SK-N-DZ (cell line): ENCODE measurements at places on chromosomes 1 and 21.
A peak's percentile ranks its signal among the peaks of the same experiment; 100 is the strongest.

- no peak for DNase-seq
Observed at GRCh38 chr1:29475326-29475725, 239.0 kb downstream of the PTPRU start.

DNA sequence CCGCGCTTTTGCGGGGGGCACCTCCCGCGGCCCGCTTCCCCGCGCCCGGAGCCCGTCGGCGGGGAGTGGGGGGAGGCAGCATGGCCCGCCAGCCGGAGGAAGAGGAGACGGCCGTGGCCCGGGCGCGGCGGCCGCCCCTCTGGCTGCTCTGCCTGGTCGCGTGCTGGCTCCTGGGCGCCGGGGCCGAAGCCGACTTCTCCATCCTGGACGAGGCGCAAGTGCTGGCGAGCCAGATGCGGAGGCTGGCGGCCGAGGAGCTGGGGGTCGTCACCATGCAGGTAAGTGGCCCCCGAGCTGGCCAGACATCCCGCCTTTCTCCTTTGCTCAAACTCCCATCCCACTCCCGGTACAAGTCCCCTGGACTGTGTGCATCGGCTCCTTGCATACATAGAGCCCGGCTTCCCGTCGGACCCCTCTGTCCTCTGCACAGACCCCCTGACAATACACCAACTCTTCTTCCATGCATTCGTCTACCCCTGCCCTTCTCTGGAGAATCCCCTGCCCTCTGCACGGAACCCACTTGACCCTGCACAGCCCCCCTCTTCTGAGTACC is 812 bp downstream of the CACHD1 start:
- DNase-seq = peak; percentile 43

DNA sequence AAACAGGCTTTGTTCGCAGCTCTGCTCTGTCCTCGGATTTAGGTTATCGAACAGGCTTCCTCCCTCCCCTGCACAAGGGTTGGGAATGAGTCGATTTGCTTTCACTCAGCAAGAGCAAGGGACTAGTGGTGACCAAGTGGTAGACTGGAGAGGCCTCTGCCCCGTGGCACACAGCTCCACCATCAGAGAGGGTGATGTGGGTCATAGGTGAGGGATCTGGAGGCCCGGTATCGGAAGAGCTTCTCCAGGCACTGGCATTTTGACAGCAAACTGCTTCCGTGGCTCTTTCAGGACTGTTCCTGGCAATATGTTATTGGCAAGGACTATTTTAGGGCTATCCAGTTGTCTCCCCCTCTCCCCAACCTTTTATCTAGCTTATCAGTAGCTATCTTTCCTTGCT is 3.1 kb upstream of the ELF3 start:
- no peak for DNase-seq

DNA sequence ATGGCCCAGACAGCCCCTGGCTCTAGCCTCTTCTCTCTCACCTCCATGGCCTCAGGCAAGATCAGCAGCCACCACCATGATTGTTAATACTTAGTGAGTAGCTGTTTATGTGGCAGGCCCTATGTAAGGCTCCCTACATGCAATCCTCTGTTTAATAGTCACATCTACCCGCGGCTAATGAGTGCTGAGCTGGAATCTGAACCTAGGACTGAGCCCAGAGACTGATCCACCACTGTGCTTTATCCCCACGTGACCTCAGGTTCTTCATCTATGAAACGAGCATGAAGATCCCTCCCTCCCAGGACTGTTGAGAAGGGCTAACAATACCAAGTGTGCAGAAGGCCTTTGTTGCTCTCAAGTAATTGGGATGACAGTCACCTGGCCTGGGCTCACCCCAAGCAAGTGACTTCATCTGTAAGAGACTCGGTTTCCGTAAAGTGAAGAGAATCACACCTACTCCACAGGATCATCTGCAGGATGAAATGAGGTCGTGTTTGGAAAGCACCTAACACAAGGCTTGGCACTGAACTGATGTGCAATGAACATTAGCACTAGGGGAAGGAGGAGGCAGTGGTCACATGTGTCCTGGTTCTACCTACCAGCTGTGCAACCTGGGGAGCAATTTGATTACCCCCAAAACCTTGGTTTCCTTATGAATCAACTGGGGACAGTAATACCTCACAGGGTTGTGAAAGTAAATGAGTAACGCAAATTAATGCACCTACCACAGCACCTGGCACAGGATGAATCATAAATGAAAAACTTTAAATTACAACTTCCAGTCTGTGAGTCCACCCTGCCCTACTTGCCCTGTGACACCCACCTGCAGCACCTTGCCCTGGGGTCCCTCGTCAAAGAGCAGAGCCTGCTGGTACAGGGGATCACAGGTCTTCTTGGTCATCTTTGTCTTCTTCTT is 37.2 kb downstream of the RIMS3 start:
- DNase-seq = no peak

GRCh38 chr1:82604524-82604923 is 803.8 kb downstream of the ADGRL2 start:
- DNase-seq = no peak

DNA sequence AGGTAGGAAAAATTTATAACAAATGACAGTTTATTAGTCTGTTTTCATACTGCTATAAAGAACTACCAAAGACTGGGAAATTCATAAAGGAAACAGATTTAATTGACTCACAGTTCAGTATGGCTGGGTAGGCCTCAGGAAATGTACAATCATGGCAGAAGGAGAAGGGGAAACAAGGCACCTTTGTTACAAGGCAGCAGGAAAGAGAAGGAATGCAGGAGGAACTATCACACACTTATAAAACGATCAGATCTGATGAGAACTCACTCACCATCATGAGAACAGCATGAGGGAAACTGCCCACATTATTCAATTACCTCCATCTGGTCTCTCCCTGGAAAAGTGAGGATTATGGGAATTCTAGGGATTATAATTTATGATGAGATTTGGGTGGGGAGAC is 61.3 kb downstream of the ASB17 start:
- no peak for DNase-seq

DNA sequence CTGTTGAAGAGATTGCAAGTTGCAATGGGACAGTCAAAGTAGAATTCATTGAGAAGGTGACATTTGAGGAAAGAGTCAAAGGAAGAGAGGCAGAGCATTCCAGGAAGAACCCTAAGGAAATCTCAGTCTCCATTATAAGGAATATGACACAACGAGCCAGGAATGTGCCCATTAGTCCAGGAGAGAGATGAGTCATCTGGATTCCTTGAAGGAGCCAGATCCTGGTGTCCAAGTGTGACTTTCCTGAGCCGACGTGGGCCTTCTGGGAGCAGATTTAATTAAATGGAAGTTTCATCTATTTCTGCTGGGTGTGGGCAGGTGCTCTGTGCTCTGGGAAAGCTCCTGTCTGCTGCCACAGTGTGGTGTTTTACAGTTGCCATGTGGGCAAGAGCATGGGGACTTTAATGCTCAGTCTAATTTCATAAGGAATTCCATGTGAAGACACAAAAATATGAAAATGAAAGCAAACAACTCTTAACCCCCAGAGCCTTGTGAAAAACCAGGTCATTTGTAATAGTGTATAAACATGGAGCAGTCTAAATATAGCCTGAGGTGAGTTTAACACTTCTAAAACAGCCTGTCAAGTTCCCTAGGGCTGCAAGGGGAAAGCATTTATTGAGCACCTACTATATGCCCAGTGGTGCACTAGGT is 111.4 kb upstream of the ARTN start:
- peak; percentile 11 for DNase-seq

GRCh38 chr1:176566004-176566975 is 103.3 kb downstream of the PAPPA2 start:
- no peak for DNase-seq

DNA sequence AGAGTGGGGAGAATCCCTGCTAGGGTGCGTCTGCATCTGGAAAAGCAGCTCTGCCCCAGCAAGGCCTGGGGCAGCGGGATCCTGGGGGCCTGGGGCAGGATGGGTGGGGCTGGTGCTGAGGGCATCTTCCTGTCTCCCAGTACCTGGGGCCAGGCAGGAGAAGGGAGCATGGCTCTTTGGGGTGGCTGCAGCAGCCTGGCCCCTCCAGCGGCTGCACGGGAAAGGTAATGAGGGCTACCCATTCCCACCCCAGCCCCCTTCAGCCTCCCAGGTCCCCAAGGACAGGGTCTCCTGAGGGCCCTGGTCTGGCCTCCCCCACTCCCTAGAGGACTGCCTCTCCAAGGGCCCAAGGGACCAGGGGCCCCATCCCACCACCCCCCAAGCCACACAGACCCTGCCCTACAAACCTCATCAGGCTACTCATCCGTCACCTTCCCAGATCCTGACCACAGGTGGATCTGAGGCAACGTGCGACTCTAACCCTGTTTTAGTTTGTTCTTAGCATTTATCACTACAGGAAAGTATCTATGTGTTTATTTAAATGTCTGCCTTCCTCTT is 910 bp upstream of the ANKRD65 start:
- DNase-seq = no peak

DNA sequence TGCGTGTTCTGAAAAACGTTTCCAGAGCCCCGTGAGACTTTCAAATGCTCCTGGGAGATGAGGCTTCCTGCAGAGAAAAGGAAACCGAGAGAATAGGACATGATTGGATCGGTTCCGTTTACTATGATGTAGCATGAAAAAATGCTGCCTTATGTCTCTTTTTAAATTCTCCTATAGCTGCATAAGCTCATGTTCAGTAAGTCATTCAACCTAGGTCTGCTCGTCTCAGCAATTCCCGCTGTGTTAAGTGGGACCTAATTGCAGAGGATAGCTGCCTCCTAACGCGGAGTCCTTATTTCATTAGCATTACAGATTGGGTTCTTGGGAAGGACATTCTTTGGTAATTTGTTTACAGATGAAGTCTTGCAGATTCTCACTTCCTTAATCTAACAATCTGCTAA is 165.3 kb downstream of the GALNT2 start:
- DNase-seq = no peak

DNA sequence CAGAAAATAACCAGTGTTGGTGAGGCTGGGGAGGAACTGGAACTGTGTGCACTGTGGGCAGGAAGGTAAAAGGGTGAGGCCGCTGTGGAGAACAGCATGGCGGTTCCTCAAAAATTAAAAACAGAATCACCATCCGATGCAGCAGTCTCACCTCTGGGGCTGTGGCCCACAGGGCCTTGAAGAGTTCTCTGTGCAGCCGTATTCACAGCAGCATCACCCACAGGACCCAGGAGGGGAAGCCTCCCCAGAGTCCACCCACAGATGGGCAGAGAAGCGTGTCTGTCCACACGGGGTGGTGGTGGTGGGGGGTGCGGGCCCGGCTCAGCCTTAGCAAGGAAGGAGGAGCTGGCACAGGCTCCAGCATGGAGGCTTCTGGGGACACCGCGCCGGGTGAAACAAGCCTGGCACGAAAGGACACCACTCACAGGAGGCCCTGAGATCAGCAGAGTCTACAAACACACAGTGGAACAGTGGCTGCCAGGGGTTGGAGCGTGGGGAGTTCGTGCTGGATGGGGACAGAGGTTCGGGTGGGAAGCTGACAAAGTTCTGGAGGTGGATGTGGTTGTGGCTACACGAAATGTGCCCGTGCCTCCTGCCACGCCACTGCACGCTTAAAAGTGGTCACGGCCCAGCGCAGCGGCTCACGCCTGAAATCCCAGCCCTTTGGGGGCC is 11.5 kb downstream of the MORN1 start:
- no peak for DNase-seq

GRCh38 chr1:203519053-203519840 is 25.3 kb downstream of the OPTC start:
- DNase-seq = no peak

DNA sequence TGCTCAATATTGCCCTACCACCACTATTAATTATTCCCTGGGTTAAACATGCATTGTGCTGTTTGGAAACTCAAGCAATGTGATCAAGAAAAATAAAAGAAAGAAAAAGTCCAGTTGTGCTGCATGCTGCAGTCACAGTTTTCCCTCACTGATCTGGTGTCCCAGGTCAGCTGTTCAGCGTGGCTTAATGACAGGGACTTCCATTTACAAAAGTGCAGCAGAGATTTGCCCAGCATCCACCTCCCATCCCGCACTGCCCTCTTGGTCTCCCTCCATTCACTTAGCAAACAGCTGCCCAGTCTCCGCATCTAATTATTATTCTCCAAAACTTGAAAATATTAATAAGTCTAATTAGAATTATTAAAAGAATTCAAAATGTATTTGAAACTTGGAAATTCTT is 2.0 kb upstream of the OR2T4 start:
- no peak for DNase-seq

DNA sequence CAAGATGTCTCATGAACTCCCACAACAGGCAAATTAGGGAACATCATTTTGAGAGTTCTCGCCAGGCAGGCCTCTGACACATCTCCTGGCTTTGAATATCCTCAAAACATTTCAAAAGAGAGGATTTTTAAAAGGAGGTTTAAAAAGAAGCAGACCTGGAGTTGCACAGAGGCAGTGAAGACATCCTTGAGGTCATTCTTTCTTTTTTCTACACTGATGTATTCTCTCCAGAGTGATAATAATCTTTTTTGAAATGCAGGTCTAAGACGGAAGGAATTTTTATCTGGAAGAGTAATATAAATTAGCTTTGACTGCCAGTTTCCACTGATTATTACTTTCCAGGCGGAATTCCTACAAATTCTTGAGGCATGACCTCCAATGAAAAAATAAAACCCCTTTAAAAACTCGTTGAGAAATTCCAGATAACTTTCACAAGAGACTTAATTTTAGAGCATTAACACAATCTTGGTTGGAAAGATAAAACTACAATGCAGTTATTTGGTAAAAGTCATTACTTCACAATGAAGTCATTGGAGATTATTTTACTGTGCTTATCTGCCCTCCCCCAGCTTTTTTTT is 125.0 kb downstream of the LYPLAL1 start:
- DNase-seq = no peak

- peak; percentile 55 for DNase-seq
Observed at GRCh38 chr1:32538887-32539583, at the start of gene ZBTB8A. ZBTB8A (plus strand) TSS chr1:32539427; CDS start chr1:32592932, 53,505 bp downstream.

DNA sequence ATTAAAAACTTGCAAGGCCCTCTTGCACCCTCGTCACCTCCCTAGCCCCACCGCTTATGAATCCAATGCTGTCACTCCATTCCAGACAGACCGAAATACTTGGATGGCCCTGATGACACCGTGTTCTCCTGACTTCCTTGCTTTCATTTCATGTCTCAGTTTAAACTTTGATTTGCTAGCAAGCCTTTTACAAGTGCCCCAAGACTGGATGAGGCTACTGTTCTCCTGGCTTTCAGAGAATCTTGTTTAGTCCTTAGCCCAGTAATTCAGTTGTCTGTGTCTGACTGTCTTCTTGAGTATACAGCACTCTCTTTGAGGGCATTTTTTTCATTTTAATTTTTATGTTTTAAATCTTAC is 824 bp upstream of the IFI44L start:
- no peak for DNase-seq
